ENCODE measurements at places on chromosomes 1 and 21.

GRCh38 chr1:30600258-30600657 lies 123.1 kb downstream of the MATN1 start:
- no peak for DNase-seq

- no peak for DNase-seq
These were observed 463.4 kb downstream of the PTPRC start for GRCh38 chr1:199102239-199102638.

DNA sequence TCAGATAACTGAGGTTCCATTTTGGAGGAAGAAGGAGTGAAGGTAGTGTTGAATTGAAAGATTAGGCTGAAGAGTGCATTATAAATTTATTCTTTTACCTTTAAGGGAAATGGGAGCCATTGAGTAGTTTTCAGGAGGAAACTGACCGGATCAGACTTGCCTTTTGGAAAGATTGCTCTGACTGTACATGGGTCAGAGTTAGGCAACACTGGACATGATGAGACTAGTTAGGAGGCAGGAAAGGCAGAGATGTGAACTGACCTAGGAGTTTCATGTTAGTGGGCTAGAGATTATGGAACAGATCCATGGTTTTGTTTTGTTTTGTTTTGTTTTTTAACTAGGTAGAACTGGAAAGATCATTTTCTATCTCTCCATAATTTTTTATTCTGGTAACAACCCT lies 78.2 kb downstream of the SNX7 start:
- no peak for DNase-seq

GRCh38 chr1:91124290-91124985 lies 102.6 kb upstream of the ZNF644 start:
- DNase-seq = no peak

GRCh38 chr1:55088413-55088812 lies 49.1 kb downstream of the PCSK9 start:
- DNase-seq = no peak

- DNase-seq = no peak
These were observed 5.0 kb downstream of the GUCA2B start for GRCh38 chr1:42158189-42158588.

- DNase-seq = no peak
These were observed 490 bp downstream of the SERINC2 start for GRCh38 chr1:31413405-31414001.

- no peak for DNase-seq
These were observed 7.0 kb downstream of the TRIM33 start for GRCh38 chr1:114503916-114504422.

DNA sequence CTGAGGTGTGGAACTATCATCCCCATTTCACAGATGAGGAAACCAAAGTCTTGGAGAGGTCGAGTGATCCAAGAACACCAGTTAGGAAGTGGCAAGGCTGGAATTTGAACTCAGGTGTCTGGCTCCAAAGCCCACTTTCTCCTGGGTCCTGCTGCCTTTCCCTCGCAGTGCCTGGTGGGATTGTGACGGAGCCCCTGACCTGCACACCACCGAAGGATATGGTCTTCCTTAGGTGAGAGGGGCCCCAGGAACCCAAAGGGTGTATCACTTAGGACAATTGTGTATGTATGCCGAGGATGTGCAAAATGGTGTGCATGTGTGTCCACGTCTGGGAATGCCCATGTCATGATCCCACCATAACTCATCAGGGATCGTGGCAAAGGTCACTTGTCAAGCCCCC lies 392.7 kb downstream of the MATN1 start:
- DNase-seq = no peak

DNA sequence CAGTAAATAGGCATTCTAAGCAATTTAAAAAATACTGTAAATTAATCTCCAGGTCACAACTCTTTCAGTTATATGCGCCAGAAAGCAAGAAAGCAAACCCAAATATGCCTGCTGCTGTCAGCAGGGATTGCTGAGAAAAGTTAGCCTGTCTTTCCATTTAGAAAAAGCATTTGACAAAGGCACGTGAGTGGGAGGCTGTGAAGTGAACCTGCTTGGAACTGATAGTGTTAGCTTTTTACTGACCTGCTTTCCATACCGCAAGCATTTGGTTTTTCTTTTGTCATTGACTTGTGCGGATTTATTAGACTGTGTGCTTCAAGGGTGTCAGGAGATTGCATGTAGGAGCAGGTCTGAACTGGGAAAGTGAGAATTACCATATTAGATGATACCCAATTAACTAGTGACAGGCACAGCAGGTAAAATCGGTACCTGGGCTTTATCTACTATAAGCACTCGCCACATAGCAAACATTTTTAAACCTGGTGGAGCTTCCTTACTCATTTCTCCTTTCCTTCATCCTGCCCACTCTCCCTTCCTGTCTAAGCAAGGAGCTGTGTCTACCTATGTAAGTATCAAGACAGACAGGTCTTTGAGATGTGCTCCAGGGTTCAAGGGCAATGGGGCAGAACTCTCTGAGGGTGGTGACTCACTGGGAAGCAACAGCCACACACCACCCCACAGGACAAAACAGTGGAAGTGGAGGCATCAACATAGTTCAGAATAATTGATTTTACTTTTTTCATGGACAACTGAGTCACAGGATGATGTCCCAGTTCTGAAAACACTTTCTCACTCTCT lies 323.9 kb downstream of the DISC1 start:
- no peak for DNase-seq

GRCh38 chr21:25980710-25981109 lies 189.9 kb downstream of the APP start:
- DNase-seq = no peak

- no peak for DNase-seq
These were observed 24.6 kb downstream of the XCL1 start for GRCh38 chr1:168601051-168601450.

DNA sequence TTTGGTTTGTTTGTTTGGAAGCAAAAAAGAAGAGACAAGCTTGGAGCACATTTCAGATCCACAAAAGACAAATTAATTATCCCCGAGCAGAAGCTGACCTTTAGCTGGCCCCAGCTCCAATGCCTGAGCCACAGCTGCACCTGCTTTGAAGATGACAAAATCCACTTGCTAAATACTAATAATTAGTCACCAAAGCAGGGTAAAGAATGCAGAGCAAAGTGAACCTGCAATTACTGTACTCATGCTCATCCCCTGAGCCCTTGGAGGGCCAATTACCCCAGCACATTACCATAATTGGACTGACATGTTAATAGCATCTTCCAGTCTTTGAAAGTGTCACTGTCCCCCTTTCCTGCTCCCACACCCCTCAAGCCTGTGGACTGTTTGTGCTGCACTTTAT lies 38.2 kb upstream of the KCND3 start:
- no peak for DNase-seq

- no peak for DNase-seq
These were observed 943 bp upstream of the KIAA0040 start for GRCh38 chr1:175193527-175193910.

DNA sequence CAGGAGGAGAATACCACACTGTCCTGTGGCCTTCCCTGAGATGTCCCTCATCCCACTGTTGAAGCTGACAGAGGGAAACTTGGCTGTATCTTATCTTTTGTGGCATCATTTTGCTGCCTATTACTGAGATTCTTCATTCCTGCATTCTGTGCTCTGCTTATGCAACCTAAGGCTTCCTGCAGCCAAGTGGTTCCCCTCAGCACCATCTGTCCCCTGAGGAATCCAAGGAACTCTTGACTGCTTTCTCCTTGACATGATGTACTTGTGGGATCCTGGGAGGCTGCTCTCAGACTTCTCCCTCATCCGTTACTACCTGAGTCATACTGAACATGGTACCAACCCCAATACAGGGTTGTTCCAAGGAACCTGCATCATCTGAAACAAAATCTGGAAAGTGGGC lies 21.1 kb upstream of the RIMKLA start:
- DNase-seq = no peak

DNA sequence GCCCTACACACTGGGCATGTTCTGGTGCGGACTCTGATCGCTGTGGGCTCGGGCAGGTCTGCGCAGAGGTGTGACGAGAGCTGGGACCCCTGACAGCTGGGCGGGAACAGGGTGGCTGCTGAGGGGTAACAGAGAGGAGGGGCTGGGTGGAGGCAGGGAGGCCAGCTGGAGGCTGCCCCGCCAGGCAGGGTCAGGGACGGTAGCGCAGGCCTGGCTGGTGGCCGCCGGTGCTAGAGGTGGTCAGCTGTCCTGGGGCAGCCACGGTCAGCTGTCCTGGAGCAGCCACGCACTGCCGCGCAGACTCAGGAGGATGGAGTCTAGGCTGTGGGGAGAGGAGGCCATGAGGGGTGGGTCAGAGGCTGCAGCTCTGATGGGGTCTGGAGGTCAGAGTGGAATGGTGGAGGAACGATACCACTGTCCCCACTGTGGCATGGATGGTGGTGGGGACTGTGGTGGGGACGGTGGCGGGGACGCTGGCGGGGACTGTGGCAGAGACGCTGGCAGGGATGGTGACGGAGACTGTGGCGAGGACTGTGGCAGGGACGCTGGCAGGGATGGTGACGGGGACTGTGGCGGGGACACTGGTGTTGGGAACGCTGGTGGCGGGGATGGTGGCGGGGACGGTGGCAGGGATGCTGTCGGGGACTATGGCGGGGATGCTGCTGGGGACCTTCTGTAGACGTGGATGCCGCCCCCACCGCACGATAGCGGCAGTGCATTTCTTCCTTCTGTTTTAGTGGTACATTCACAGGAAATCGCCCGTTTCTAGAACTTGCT lies 21.3 kb upstream of the LRRC3 start:
- DNase-seq = no peak

DNA sequence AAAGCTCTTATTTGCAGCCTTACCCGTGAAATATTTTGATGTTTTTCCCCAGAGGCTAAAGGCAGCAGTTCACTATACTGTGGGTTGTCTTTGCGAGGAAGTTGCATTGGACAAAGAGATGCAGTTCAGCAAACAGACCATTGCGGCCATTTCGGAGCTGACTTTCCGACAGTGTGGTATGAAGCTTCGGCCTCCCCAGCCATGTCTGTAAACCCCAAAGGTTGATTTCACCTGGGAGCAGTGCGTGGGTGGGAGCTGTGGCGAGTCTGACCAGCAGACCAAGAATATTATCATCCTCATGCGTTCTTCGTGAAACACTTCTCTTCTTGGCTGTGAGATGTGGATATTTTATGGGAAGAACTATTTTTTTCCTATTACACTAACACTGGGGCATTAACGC lies 3.6 kb downstream of the CENPS start:
- DNase-seq = no peak

DNA sequence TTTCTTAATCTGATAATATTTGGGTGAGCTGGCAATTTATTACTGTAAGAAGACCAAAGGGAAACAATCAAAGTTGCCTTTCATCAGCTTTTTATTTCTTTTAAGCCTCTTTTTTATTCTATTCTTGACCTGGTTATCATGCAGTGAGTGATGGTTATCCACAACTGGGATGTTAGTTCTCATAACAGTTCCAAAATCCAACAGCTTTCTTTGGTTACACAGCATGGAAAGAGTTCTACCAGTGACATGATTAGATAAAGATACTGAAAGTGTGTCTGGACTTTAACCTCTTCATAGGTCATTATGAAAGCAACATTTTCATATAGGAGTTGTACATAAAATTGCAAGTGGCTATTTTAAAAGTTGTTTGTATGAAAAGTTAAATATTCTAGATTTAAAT lies 163.0 kb downstream of the SYT2 start:
- no peak for DNase-seq

DNA sequence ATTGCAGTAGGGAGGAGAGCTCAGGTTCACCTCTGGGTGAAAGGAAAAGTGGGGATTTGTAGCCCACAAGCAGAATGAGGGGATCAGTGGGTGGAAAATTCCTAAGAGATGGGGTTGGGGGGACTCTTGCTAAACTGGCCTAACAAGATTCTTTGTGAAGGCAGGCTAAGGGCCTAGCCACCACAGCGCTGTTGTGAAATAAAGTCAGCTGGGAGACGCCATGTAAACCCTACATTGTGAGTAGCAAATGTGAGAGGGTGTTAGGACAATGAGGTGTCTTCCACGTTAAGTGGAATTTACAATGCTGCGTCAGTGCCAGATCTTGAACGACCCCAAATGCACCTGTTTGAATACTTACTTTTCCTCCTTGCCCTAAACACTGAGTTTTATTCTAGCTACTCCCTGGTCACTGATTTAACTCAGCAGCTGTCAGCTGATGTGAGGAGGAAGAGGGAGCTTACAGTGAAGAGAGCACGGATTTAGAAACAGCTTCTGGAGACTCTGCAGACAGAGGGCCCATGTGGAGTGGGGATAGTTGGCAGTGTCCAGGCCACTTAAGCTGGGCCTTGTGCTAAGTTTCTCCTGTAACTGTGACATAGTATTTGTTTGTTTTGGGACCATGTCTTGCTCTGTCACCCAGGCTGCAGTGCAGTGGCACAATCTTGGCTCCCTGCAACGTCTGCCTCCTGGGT lies 17.3 kb downstream of the PDPN start:
- no peak for DNase-seq

- DNase-seq = no peak
These were observed 69.1 kb upstream of the POU3F1 start for GRCh38 chr1:38115682-38116202.

DNA sequence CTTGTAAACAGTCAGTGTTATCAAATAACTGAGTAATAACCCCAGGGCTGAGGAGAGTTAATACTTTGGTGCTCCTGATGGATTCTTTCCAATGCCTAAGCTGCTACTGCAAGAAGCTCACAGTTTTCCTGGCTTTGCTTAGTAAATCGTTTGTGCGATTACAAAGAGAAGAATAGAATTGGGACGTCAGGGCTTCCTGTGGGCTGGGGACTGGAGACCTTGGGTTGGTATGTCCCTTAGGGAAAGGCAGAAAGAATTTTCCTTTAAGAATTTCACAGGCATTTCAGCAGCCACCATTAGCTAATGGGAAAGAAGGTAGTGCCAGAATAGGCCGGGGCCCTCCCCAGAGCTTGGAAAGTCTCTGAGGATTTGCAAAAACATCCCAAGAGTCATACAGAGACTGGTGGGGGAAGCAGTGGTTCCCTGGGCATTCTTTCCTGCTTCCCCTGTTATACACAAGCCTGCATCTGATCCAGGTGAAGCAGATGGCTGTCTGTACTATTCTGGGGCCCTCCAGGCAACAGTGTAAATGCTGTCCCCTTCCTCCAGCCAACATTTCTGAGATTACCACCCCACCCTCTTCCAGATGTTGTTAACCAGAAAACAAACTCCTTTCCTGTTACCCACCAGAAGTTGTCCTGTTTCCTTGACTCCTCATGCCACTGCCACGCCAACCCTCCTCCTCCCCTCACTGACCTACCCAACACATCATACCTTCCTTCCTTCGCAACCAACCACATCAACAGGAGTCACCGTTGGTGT lies 40.2 kb downstream of the PLXNA2 start:
- no peak for DNase-seq

- DNase-seq = no peak
These were observed 417.1 kb upstream of the NFIA start for GRCh38 chr1:60665311-60665710.

DNA sequence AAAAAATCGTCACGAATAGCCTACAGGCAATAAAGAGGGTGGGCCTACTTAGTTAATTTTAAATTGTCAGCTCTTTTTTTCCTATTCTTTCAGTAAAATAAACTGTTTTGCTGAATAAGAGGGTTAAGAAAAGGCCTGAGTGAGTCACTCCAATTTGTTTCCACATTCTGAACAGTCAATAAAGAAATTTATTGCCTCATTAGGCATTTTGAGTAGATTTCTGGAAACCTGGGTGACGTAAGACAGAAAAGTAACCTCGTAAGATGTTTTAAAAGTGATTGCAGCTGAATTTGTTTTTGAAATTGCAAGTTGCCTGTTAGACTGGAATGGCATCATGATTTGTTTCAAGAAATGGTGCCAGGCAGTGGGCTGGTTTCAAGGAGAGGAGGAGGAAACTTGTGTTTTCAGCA lies 439.3 kb downstream of the USP25 start:
- no peak for DNase-seq

All from activated naive CD4-positive, alpha-beta T cell treated with anti-CD3 and anti-CD28 coated beads, Interleukin-2, amount 50 U/mL, for 16 hours (primary cell).